ENCODE measurements at places on chromosomes 16 and 17.

- peak; percentile 39 for DNase-seq
Measured at GRCh38 chr16:72400257-72401083, 228.5 kb upstream of the PMFBP1 start.

DNA sequence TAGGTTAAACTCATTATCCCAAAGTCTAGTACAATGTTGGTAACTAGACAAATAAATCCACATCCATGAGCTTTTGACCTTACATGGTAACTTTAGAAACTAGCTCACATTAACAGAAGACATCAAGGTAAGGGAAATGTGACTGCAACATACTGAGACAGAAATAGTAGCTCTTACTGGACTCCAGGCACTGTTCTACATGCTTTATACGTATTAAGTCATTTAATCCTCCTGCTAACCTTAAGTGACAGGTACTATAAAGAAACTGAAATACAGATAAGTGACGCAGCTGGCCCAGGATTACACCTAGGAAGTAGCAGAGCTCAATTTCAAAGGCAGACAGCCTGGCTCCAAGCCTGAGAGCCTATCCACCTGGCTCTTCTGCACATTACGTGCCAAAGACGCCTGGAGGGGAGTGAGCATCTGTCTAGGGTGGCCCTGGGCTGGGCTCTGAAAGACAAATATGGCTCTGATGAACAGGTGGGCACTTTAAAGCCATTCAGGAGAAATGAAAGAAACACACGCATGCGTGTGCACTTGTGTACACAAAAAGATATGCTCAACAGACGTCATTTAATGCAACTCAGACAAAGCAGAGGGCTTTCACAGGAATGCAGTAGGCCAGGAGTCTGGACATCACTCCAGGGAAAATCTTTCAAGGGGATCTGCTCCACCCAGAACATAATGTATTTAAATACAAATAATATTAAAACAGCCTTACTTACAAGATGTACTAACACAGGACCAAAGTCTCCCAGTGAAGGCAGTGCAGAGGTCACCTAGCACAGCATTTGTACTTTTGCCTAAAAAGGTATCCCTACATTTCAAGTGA lies 4.4 kb downstream of the ZC3H7A start:
- DNase-seq, result no peak

GRCh38 chr17:34654276-34654880 lies 75.0 kb downstream of the TMEM132E start:
- no peak for DNase-seq

GRCh38 chr17:34177642-34178041 lies 77.4 kb upstream of the CCL2 start:
- DNase-seq, result no peak

GRCh38 chr16:4109250-4109736 lies 6.9 kb downstream of the ADCY9 start:
- DNase-seq, result no peak

DNA sequence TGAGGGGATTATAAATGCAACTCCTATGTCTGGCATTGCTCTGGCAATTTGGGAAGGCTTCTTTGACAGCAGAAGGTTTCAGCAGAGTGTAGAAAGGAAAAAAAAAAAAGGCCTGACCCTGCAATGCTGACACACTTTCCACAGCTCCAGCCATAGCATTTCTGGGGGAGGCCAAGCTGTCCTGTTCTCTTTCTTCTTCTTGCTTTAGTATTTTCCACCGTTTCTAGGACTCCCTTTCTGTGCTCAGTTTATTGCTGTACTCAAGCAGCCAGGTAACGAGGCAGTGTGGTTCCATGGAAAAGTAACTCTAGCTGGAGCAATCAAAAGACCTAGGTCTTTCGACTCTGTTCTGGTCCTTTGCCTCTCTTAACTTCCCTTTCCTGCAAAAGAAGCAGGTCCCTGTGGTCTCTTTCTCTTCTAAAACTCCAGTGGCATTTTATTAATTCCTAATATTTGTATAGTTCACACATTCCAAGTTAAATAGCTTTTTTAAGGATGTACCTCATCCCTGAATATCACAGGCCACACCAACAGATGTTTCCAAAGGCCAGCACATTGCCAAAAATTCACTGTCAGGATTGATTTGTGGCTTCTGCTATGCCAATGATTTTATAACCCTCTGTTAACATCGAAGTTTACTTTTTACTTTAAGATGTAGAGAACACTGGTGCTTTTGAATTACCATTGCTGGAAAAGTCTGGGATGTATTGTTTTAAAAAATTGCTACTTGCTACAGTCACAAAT lies 90.3 kb upstream of the BCAR1 start:
- DNase-seq, result no peak

GRCh38 chr16:83136924-83137323 lies 510.2 kb downstream of the CDH13 start:
- DNase-seq, result no peak

- DNase-seq, result no peak
Measured at GRCh38 chr16:56195151-56195550, 3.9 kb downstream of the GNAO1 start.

- no peak for DNase-seq
Measured at GRCh38 chr16:59242556-59242955, 508.4 kb upstream of the GOT2 start.

GRCh38 chr17:40316571-40317344 lies 7.8 kb downstream of the RARA start:
- no peak for DNase-seq

DNA sequence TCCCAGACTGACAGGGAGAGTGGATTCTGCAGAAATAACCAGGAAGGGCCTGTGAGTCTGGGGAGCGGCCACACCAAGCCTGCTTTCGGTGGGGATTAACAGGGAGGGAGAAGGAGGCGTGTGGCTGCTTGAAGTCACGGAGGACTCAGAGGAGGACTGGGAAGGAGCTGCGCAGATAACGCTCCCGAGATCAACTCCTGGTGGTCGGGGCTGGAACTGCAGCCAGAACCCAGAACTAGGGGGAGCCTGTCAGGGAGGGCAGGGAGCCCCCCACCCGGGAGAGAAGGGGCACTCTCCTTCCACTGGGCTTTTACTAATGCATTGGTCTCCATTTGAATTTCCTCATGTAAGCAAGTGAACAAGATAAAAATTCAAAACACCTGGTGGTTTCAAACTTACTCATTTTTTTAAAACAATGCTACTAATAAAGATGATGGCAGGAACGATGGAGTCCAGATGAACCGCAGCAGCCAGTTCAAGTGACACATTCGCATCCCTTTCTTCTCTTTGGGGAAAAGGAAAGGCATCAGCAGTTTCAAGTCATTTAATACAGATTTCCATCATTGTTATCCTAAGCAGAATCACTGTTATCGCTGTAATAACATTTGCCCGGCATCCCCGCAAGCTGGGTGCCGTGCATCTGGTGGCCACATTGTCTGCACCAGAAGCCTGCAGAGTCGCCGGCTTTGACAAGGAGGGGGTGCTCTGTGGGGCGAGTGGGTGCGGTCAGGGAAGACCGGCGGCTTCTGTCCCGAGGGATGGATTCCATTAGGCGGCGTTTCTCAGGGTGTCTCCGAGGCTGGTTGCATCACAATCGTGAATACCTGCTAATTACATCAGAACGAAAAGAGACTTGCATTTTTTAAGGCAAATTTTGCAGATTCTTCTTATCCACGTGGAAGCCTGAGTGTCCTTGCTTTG lies 183.0 kb downstream of the FOXL1 start:
- DNase-seq, result peak; percentile 54

GRCh38 chr17:64423881-64424280 lies 25.0 kb upstream of the MILR1 start:
- no peak for DNase-seq

- DNase-seq, result no peak
Measured at GRCh38 chr16:1354815-1355540, 3.2 kb downstream of the GNPTG start.
